HS-27A (cell line): ENCODE measurements at places on chromosomes 3 and 15.

- DNase-seq: no peak
Observed at GRCh38 chr3:65788461-65788860, 250.3 kb downstream of the MAGI1 start.

GRCh38 chr15:68369931-68370767 is 61.8 kb downstream of the ITGA11 start:
- DNase-seq: no peak

DNA sequence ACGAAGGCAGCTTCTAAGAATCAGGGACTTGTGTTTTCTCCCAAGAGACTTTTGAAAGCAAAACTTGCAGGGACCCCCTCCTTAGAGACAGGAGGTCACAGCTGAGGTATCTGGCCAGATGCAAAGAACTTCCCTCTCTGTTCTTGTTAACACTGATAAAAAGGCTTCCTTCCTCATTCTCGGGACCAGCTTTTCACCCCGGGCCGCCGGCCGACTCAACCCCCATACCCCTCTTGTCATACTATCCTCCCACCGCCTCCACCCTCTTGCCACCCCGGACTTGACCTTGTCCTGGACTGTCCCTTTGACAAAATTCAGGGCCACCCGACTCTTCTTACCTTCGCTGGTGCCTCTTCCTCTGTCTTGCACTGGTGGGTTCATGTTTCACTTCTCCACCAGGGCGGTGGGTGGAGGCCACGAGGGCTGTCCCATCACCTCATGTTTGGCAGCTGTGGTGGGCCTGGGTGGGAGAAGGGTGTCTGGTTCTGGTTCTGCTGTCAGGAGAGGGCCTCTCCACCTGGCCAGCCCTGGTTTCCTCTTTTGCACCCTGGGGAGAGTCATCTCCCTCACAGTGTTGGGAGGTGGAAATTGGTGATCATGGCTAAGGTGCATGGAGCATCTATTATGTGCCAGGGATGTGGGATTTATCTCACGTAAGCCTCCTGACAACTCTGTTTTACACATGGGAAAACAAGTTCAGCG is 32.5 kb downstream of the BHLHE40 start:
- no peak for DNase-seq

DNA sequence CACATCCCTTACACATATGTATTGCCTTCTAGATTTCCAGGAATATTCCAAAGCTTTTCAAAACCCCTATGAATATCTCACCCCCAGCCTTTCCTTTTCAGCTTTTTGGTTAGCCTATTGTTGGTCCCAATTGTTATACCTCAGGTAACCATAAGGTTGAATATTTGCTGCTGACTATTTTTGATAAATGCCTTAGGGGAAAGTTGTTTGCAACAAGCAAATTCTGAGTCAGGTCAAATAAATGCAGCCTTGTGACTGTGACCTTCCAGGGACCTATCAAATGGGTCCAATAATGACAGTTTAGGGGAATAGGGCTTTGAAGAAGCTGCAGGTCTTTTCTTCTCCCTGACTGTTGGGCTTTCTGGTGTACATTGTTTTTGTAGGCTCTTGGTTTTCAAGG is 699.7 kb downstream of the NTRK3 start:
- DNase-seq: no peak

DNA sequence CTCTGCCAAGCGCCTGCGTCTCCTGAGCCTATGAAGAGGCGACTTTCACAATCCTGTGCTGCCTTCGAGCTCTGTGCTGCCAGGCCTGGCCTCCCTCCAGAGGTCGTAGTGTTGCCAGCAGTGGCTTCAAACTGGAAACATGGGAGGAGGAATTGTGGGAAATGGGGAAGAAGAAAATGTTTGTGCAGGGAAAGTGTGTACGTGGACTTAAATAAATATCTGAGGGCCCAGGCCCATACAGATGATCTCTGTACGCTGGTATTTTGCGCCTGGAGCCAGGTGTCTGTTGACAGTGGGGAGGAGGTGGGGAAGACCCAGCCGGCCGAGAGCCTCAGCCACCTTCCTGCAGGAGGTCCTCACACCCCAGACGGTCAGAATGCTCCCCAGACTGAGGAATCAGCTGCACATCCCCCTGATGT is 44.6 kb downstream of the ZBTB38 start:
- no peak for DNase-seq

DNA sequence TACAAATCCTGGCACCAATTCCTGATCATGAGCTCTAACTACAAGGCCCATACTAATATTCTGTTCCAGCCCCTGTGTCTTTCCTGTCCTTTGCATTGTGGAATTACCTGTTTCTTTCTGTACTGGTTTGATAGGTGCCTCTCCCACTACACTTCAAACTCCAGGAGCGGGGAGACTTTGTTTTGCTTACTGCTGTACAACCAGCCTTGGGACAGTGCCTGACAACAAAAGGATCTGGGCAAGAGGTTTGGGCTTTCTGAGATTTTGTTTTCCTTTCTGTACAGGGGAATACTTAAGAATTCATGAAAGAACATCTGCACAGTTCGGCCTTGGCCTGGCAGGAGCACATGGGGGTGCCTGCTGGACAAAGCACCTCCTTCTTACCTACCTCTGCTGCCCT is 45.1 kb downstream of the ZDHHC3 start:
- DNase-seq: no peak

DNA sequence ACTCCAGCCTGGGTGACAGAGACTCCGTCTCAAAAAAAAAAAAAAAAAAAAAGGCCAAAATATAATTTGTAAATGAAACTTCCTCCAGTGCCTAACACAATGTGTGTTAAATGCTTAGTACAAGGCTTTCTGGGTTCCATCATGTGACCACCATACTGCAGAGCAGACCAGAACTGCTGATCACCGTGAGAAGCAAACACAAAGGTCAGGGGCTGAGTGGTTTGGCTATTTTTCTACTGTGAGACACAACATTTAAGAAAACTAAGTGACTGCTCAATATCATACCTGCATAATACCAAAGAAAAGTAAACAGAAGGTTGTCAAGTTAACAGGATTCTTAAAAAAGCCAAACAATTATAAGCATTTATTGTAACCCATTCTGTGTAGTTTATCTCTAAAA is 13.2 kb downstream of the ABCC5 start:
- DNase-seq: no peak

- DNase-seq: no peak
Observed at GRCh38 chr15:93467337-93467736, 378.3 kb upstream of the RGMA start.

GRCh38 chr3:127829537-127829936 is 7.2 kb upstream of the MGLL start:
- no peak for DNase-seq

- no peak for DNase-seq
Observed at GRCh38 chr3:191244242-191244867, 45.3 kb downstream of the OSTN start.

DNA sequence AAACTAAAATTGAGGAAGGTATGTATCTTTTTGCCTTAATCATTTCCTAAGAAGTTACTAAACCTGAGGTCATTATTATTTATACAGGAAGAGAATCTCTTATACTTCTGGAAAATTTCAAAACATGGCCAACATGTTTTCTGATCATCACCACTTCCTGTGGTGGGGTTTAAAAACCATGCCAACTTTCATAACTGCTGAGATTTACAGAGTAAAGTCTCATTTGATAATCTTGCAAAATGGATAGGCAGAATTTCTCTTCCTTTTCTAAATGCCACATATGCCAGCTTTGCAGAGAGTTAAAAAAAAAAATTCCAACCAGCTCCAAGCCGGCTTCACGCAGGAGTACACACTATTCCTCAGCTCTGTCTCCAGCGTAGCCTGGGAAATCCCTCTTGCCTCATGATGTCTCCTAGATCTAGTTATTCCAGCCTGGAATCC is 124.3 kb upstream of the SPRED1 start:
- DNase-seq: no peak

DNA sequence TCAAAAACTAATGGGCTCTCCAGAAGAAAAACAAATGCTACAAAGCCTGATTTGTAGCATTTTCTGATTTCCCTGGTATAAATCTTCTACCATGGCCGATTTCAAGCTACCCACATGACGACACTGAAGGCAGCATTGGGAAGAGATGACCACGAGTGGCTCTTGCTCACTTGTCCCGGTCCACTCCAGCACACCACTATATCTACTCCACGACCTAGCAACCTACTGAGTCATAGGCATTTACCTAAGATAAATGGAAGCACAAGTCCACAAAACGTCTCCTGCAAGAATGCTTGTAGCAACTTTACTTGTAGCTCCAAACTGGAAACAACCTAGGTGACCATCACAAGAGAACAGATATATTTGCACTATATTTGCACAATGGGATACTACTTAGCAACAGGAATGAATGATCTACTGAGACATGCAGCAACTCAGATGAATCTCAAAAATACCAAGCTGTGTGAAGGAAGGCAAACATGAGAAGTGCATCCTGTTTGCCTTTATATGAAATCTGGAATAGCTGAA is 60.8 kb upstream of the HES1 start:
- no peak for DNase-seq

DNA sequence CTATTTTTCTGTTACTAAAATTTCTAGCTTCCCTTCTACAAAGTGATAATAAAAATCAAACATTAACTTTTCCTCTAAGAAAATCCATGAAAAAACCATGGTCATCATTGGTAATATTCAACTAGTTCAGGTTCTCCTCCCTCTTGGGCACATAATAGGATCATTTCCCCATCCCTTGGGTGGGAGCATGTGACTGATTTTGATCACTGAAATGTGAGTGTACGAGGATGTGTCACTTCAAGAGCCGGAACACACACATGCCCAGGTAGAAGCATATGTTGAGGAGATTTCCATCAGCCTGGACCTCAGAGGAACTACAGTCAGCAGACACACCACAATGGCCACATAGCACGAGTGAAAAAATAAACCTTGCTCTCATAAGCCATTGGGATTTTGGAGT is 36.1 kb downstream of the AP3S2 start:
- no peak for DNase-seq

- no peak for DNase-seq
Observed at GRCh38 chr3:165336786-165337185, 140.6 kb upstream of the SLITRK3 start.

DNA sequence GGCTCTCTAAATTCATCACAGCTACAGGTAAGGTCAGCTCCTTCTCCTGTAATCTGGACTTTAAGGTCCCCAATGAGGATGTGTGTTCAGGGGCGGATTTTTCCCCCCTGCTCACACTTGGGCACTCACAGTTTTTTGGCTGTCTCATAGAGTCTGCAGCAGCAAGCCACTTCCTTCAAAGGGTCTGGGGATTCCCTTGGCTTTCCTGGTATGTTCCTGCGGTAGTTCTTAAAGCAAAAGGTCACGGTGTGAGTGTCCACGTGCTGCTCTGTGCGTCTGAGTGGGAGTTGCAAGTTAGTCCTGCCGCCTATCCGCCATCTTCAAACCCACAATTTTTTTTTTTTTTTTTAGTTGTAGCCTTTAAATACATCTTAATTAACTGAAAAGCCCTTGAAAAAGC is 15.4 kb upstream of the CFAP20DC start:
- no peak for DNase-seq

DNA sequence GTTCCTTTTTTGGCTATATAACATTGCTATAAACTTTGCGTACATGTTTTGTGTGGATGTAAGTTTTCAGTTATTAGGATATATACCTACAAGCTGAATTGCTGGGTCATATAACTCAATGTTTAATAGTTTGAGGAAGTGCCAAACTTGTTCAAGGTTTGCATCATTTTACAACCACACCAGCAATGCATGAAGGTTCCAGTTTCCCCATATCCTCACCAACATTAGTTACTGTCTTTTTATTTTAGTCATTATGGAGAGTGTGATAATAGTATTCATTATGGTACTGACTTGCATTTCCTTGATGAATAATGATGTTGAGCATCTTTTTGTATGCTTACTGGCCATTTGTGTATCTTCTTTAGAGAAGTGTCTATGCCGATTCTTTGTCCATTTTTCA is 112.3 kb downstream of the NR1I2 start:
- no peak for DNase-seq

- DNase-seq: no peak
Observed at GRCh38 chr3:172106989-172107388, 67.6 kb downstream of the FNDC3B start.

DNA sequence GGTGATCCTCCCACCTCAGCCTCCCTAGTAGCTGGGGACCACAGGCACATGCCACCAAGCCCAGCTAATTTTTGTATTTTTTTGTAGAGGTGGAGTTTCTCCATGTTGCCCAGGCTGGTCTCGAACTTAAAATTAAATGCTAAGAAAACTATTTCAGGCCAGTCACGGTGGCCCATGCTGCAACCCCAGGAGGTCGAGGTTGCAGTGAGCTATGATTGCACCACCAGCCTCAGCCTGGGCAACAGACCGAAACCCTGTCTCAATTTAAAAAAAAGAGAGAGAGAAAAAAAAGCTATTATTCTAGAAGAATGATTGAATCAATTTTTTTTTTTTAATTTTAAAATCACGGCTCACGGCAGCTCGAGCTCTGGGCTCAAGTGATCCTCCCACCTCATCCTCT is 4.7 kb downstream of the SLC51A start:
- DNase-seq: no peak

DNA sequence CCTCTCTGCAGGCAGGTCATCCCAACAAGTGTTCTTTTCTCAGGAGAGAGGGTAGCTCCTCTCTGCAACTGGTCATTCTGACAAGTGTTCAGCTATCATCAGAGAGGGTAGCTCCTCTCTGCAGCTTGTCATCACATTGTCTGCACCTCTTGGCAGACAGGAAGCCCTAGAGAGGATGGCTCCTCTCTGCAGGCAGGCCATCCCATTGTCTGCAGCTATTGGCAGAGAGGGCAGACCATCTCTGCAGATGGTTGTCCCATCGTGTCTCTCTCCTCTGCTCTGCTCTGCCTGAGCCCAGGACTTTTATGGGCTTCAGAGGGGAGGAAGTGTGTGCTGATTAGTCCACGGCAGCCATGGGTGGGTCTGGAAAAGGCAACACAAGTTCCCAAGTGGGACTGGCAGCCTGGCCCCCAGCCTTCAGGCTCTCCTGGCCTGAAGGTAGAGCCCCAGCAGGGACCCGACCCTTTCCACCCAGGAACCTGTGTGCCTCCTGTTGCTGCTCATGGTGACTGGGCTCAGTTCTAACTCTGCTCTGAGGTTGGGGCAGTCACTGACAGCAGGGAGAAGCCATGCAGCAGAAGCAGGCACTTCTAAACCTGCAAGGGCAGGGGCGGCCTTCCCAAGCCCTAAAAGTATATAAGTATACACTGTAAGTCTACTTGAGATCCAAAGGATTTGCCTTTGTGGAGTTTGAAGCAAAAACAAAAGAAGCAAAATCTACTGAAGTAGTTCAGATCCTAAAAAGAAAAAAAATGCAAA is 637.9 kb downstream of the PLOD2 start:
- no peak for DNase-seq

GRCh38 chr3:48151058-48151806 is 37.0 kb downstream of the CDC25A start:
- peak; percentile 46 for DNase-seq

GRCh38 chr3:16839271-16840100 is 45.3 kb upstream of the PLCL2 start:
- DNase-seq: no peak

DNA sequence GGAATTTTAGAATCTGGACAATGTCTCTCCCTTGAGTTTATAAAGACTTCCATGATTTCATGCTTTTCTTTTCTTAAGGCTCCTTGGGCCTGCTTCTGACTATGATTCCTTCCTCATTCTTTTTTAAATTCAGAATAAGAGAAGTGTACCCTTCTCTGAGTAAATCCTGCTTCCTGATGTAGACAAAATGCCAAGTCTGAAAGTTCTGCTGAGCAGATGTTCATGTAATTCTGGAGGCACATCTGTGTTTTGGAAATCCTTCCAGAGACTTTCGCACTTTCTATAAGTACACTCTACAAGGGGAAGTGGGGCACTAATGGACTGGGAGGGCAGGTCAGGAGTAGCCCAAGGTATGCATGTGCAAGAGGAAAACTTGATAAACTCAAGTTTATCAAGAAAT is 24.8 kb downstream of the TPM1 start:
- DNase-seq: no peak

GRCh38 chr3:14222900-14223594 is 44.4 kb downstream of the LSM3 start:
- DNase-seq: no peak
